ENCODE measurements at places on chromosomes 16 and 17.
A peak's percentile ranks its signal among the peaks of the same experiment; 100 is the strongest.

DNA sequence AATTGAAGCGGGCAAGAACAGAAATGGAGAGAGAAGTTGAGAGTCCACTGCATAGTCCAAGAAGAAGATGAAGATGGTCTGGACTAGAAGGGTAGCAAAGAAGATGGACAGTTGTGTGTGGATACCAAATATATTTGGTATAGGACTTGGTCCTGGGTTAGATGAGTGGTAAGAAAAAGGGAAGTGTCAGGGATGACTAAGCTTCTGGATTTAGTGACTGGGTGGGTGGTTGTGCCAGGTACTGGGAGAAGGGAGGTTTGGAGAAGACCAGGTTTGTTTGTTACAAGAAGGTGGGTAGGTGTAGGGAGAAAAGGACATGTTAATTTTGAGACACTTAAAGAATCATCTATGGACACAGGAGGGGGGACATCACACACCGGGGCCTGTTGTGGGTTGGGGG lies 5.4 kb downstream of the VMP1 start:
- DNase-seq, result peak; percentile 72

GRCh38 chr16:54938212-54939028 lies 7.8 kb downstream of the IRX5 start:
- DNase-seq, result peak; percentile 48

DNA sequence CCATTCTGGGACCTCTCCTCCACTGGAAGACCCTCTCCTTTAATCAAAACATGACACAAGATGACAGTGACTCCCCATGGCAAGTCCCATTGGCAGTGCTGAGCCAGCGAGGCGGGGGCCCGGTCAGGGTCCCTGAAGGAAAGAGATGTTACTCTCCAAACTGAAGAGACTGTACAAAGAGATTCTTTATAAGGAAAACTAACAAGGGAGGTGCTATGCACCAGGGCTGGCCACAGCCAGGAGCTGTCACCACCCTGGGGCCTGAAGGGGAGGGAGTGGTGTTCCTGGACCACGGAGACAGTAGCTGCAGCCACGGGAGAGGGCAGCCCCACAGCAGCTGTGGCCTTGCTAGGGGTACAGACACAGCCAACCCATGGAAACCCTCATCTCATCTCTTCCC lies 123.1 kb downstream of the XYLT1 start:
- no peak for DNase-seq

- DNase-seq, result no peak
Measured at GRCh38 chr16:59045501-59045900, 311.4 kb upstream of the GOT2 start.

DNA sequence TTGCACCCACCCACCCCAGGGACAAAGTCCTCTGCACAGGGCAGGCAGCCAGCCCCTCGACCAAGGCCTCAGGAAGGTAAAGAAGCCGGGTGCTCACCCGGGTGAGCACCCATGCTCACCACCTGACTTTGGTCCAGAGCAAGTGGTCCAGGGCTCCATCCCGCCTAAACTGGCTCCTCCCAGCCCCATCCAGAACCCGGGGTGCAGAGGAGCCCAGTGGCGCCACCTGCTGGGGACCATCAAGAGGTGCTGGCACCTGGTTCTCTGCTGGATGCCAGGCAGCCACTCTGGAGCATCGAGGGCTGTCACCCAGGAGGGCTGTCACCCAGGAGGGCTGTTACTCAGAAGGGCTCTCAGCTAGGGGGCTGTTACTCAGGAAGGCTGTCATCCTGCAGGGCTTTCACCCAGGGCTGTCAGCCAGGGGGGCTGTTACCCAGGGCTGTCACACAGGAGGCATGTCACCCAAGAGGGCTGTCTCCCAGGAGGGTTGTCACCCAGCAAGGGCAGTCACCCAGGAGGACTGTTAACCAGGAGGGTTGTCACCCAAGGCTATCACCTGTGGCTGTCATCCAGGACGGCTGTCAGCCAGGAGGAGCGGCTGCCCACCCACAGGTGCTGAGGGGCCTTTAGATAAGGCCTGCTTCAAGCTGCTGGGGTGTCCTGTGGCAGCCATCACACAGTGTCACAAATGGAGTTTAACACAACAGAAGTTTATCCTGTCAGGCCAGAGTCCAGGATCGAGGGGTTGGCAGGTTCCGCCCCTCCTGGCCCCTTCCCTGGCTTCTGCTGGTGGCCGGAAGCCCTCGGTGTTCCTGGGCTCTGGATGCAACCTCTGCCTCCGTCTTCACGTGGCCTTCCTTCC lies 98.5 kb downstream of the TNFRSF13B start:
- peak; percentile 17 for DNase-seq

DNA sequence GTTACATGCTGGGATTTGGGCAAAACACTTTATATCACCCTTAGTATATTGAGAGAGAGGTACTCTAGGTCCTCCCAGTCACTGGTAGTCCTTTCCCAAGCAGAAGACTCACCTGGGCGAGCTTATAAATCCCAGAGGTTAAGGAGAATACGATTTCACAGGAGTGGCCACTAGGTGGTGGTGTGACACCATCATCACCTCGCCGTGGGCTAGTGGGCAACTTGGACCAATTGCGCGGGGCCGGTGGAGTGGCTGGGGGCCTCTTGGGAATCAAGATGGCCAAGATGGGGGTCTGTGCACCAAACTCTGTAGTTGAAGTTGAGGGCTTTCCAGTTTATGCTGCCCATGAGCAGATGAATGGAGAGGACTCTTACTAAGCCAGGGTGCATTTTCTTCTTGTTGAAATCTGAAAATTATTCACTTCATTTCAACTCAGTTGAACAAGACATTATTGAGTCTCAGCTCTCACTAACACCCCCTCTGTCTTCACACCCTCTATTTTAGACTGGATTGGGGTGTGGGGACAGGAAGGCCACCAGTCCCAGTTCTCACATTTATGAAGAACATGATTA lies 38.2 kb upstream of the PIRT start:
- DNase-seq, result peak; percentile 14

- DNase-seq, result no peak
Measured at GRCh38 chr16:19745286-19746010, 27.4 kb downstream of the IQCK start.

- DNase-seq, result no peak
Measured at GRCh38 chr17:81194941-81195901, 27.5 kb downstream of the CEP131 start.

DNA sequence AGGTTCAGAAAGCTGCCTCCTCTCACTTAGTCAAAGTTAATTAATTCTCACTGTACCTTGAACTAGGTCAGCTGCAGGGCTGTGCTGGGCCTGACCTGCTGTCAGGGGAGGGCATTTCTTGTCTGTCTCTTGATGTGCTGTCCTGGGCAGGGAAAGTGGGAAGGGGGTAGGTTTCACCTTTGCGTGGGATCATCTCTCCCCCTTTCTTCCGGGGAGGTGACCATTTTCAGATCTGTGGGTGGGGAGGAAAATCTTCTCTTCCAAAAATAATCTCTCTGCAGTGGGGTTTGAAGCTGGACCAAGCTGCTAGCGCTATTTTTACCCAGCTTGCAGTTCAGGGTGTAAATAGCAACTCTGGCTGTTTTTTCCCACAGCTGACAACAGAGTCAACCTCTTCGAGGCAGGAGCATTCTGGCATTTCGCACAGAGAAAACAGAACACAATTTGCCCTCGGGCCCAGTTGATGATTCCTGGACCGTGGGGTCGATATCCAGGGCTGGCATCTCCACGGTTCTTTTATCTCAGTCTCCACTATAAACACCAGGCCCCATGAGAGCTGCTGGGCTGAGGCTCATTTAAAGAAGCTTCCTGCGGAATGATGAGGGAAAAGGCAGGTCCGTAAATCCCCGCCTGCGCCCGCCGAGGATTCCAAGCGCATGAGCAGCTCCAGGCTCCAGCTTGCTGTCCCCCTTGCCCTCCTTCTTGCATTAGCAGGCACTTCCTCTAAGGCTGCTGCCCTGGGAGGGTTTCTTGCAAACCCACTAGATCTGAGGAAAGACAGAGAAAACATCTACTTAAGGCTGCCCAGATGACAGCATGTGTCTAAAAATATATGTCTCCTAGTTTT lies 93.9 kb downstream of the YPEL2 start:
- DNase-seq, result no peak

GRCh38 chr17:37820313-37820994 lies 75.6 kb upstream of the HNF1B start:
- DNase-seq, result no peak

GRCh38 chr17:3630781-3631180 lies 5.3 kb downstream of the SHPK start:
- no peak for DNase-seq

GRCh38 chr16:19850131-19850817 lies 34.4 kb downstream of the GPRC5B start:
- no peak for DNase-seq

- no peak for DNase-seq
Measured at GRCh38 chr17:83185023-83186002, 105.9 kb downstream of the METRNL start.

DNA sequence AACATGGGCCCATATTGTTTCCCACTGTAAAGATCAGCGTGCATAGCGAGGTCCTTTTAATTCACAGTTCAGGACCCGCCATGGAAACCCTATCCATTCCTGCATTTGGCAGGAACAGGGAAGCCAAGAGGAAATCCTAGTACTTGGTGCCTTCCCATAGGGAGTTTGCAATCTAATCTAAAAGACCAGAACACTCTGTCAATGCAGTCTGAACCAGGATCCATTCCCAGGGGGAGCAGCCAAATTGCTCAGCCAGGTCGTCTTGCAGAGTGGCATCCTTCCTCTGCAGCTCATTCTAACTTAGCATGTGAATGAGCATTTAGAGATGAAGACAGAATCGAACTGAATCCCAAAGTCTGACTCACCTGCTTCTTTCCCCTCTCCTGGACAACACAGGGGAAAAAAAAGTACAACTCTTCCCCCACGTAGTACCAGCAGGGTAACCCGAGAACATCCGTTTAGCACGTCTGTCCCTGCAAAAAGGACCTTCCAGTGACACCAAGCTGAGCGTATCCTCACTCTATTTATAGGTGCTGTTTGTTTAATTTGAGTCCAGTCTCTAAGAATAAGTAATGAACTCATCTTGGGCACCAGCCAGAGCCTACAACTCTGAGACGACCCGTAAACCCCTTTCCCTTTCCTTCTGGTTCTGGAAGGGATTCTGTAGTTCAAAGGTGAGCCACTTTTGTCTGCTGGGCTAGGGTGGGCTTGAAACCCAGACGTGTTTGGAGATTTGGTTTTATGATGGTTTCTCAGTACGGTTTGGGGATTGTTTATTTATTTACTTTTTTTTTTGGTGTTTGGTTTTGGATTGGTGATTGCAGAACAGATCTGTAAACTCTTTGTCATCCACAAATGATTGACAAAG lies 74.5 kb downstream of the ERCC4 start:
- no peak for DNase-seq

DNA sequence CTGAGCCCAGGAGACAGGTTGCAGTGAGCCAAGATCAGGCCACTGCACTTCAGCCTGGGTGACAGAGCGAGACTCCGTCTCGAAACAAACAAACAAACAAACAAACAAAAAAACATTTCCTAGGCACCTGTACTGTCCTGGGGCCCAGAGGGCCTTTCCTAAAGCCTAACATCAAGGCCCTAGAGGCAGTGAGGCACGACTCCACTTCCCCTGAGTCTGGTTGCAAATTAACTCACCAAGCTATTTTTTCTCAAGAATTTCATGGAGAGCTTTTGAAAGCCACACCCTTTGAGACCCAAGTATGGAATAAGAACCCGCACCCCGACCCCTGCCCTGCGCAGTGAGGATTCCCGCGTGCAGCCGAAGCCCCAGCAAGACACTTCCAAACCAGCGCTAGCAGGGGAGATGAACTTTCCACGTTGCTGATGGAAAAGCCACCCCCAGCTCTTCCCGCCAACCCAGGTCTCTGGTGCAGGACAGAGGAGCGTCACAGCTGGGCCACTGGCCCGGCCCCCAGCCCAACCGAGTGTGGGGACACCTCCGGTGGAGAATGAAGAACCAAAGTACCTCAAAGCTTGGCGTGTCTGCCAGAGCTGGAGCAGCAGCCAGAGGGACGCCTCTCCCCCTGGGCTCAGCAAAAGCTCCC lies 1.2 kb downstream of the CHST5 start:
- DNase-seq, result no peak

DNA sequence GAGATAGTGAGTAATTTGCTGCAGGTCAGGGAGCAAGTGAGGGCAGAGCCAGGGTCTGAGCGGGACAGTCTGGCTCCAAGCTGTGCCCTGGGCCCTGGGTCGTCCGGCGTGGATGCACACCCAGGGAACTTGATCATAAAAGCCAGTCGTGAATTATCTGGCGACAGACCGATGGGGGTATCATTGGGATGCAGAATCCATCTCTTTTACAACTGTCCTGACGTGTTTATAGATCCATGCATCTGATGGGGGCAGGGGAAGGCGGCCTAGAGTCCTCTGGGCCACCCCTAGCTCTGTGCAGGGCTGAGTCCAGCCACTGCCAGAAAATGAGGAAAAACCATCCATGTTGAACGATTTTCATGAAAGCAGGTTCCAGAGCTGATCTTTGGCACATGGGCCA lies 332.8 kb downstream of the C16orf95 start:
- no peak for DNase-seq

DNA sequence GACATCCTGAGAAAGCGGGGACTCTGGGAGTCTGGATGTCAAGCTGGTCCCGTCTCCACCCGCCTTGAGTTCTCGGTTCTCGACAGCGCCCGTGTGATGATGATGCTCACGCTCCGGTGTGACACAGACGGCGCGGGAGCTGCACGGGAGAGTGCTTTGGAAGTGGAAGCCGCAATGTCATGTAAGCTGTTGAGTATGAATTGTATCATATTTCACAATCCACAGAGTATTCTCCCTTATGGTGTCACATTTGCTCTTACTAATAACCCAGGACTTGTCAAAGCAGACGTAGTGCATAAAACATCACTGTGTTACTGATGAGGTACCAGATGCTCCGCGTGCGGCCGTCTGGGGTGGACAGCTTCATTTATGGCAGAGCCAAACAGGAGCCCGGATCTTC lies 217.5 kb upstream of the CHMP6 start:
- no peak for DNase-seq

GRCh38 chr16:54957403-54958166 lies 26.9 kb downstream of the IRX5 start:
- peak; percentile 56 for DNase-seq

GRCh38 chr16:46757339-46758050 lies 9.4 kb upstream of the MYLK3 start:
- no peak for DNase-seq

Data from common myeloid progenitor, CD34-positive (primary cell).